T-cell (primary cell): ENCODE measurements at places on chromosomes 5 and 9.

GRCh38 chr5:39284552-39284951 is 65.2 kb upstream of the FYB1 start:
- DNase-seq: no peak

DNA sequence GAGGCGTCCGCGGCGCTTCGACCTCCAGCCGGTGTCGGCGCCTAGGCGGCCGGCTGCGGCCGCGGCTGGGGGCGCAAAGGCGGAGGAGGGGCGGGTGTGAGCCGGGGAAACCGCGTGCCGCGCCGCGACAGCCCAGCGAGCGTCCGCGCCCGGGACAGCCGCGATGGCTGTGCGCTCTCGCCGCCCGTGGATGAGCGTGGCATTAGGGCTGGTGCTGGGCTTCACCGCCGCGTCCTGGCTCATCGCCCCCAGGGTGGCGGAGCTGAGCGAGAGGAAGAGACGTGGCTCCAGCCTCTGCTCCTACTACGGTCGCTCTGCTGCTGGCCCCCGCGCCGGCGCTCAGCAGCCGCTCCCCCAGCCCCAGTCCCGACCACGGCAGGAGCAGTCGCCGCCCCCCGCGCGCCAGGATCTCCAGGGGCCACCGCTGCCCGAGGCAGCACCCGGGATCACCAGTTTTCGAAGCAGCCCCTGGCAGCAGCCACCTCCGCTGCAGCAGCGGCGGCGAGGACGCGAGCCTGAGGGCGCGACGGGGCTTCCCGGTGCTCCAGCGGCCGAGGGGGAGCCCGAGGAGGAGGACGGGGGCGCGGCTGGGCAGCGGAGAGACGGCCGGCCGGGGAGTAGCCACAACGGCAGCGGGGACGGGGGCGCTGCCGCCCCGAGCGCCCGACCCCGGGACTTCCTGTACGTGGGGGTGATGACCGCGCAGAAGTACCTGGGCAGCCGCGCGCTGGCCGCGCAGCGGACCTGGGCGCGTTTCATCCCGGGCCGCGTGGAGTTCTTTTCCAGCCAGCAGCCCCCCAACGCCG is 605 bp downstream of the CHSY3 start:
- no peak for DNase-seq

DNA sequence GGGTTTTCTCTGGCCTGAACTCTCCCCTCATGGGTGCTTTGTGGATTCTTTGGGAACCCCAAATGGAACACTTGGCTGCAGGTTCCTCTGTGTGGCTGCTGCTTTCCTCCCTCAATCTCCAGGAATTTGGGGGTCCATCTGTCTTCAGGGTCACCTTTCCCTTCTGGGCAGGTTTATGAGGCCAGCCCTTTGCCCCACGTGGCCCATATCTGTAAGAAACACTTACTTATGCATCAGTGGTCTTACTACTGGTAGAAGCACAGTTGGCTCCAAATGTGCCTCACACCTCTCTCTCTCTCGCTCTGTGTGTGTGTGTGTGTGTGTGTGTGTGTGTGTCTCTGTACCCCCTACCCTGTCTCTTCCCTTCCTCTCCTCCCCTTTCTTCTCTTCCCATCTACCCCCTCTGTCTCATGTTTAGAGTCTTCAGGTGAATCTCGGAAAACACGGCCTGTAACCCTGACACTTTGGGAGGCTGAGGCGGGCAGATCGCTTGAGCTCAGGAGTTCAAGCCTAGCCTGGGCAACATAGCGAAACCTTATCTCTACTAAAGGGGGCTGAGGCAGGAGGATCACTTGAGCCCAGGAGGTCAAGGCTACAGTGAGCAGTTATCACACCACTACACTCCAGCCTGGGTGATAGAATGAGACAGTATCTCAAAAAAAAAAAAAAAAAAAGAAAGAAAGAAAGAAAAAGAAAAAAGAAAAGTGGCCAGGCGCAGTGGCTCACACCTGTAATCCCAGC is 26.8 kb downstream of the C5orf15 start:
- DNase-seq: no peak

DNA sequence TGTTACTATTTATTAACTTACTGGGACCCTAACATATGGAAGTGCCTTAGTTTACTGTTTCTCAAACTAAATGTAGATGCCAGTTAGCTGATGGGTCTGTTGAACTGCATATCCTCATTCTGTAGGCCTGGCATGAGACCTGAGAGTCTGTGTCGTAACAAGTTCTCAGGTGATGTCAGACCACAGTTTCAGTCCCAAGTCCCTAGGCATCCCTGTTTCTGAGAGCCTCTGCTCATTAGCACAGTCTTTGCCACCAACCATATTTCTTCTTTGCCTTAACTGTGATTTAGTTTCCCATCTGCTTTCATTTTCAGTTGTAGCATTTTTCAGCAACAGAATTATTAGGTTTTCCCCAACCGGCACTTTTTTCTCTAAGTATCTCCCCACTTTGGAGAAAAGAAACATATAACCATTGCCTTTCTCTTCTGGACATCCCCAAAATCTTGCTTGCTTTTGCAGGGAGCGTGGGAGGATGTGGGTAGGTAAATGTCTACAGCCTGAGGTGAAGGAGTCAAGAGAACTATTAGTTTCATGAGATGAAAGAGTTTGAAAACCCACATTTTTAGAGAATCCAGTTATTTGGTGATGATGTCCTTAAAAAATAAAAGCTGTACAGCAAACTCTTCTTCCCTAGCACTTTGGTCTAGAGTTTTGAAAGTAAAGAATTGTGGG is 74.6 kb downstream of the NUDT12 start:
- no peak for DNase-seq

- no peak for DNase-seq
Observed at GRCh38 chr5:57817924-57818323, 335.3 kb upstream of the ACTBL2 start.

GRCh38 chr5:80067016-80067415 is 31.9 kb downstream of the THBS4 start:
- no peak for DNase-seq
